ENCODE measurements at places on chromosomes 3 and 15. TPM values are rescaled to one million over a fixed set of nuclear protein-coding genes. Genes with fewer than 3 reads are reported as not detected.

DNA sequence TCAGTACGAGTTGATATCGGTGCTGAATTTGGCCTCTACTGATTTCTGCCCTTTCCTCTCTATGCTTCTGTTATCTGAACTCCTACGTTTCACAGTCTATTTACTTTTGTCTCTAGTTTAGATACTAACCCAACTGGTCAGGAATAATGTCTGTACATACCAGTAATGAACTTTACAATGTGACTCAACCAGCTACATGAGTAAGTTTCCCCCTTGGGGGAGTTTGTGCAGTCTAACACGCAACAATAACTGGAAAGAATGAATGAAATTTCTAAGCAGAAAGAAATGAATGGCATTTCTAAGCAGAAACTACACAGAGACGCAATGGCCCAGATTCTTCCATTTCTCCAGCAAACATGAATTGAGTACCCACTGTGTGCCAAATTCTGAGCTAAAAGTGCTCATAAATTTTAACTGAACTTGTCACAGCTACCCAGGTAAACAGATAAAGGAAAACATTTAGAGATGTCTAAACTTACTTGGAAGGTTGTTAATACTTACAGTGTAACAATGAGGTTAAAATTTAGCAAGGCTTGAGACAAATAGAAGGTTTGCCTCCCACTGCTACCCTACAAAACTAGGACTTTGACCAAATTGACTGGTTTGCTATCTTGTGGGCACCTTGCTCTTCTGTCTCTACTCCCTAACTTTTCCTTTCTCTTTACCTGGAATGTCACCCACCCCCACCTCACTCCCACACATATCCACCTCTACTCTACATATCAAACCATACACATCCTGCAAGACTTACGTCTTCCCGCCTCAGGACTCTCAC, 11.6 kb downstream of the UPK1B start:
- DNase-seq = no peak

- no peak for DNase-seq
These were observed 156.8 kb downstream of the WNT5A start for GRCh38 chr3:55330355-55330754.

GRCh38 chr3:70856414-70857162, 544.1 kb upstream of the MDFIC2 start:
- DNase-seq = no peak

DNA sequence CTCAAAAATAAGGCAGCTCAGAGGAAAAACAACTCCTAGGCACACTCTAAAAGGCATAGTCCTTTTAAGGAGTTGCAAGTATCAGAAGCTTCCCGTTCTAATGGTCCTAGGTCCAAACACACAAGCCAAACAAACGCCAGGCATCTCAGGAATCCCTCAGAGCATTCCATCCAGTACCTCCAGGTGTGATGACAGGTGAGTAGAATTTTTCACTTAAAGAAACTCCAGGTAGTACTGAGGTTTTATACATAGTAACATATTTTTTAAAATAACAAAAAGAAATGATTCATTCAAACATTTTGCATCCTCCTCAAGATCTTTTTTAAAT, 1092.3 kb downstream of the TUSC7 start:
- DNase-seq = no peak

DNA sequence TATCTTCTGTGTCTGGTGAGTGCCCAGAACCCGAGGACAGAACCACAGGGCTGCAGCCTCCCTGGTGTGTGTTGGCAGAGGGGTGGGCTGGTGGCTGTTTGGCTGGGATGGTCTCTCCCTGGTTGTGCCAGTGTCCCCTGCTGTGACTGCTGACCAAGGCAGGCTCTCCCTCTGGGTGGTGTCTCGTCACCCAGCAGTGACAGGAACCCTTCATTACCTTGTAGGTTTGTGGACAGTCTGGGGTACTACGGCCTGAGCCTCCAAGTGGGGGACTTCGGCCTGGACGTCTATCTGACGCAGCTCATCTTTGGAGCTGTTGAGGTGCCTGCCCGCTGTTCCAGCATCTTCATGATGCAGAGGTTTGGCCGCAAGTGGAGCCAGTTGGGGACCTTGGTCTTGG, 6.4 kb upstream of the SLC22A14 start:
- DNase-seq = no peak

DNA sequence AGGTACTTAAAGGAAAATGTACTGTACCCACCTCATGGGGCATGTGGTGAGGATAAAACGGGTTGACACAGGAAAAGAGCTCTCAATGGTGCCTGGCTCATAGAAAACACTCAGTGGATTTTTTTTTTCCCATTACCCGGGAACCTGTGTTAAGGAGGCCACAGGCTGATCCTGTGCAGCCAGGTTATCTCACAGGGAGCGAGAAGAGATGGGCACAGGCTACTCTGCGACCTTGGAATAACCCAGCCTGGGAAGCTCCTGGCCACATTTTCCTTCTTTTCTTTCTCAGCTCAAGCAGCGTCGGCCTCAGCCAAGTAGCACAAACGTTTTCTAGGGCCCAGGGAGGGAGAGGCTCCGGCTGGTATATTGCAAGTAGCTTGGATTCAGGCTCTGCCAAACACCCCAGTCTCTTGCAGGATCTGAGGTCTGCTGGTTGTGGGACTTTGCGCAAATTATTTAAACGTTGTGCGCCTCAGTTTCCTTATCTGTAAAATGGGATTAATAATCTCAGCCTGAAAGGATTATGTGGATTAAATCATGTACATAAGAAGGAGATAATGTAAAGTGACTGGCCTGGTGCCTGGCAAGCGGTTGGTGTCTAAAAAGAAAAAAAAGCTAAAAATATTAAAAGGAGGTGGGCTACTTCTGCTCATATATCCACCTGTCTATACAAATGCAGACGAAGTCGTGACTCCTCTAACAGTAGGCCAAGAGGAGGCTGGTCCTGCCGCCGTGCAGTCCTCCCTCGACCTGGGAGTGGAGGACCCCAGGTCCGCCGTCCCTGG, 2.2 kb downstream of the FURIN start:
- DNase-seq = no peak

Gene GP5
- not detected for total RNA-seq

Gene EPHB3
- total RNA-seq = 14.7 TPM

Gene LTF
- total RNA-seq = 3.3 TPM

Gene GABRR3
- total RNA-seq = not detected
